Stimulated activated CD8-positive, alpha-beta memory T cell treated with anti-CD3 and anti-CD28 coated beads, Interleukin-4, amount 100 ng/mL, for 4 hours (primary cell): ENCODE measurements at places on chromosomes 3 and 15.

DNA sequence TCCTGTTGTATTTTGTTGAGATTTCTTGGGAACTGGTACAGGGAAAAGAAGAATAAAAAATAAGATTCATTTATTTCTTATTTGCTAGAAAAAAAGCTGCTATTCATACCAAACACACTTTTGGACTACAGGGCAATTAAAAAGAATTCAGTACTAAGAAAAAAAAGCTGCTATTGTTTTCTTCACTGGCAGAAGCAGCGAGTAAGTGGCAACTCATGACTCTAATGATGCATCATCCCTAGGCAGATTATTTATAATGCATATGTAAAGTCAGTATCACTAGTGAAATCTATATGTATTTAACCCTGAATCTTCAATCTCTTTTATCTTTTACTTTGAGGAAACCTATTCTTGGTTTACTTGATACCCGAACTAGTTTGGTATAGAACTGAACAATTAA is 15.2 kb downstream of the PFN2 start:
- no peak for DNase-seq

DNA sequence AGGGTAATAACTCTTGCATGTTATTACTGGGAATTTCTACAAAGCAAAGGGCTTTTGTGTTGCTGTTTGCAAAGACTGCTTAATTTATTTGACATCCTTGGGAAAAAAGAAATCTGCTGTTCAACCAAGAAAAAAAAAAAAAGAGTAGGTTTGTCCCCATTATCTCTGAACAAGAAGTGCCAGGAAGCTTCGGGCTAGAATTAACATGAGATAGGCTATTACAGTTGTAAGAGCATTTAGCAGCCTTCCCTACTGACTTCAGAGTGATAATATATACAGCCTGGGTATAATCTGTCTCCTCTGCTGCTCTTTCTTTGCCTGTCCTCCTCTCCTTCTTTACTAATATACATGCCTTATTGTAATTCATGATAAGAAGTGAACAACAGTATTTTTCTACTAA is 23.3 kb upstream of the CHMP2B start:
- no peak for DNase-seq

DNA sequence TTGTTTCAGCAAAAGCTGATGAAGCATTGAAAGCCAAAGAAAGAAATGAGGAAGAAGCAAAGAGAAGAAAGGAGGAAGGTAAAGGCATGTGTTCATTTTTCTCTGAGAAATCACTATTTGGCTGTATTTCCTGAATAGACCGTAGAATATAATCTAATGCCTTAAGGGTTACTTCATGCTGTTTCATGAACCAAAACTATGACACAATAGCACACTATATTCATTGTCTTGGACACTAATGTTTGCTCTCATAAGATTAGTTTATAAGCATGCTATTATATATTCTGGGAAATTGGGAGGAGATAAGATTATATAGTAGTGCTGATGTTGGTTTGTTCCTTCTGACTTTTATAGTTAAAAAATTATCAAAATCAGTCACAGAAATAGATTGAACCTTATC is 110.1 kb upstream of the MLF1 start:
- no peak for DNase-seq

GRCh38 chr3:28476194-28476593 is 127.6 kb upstream of the AZI2 start:
- DNase-seq: no peak

- no peak for DNase-seq
Observed at GRCh38 chr15:68967948-68968347, 37.6 kb downstream of the SPESP1 start.

- DNase-seq: no peak
Observed at GRCh38 chr3:148500881-148501280, 196.8 kb upstream of the AGTR1 start.

GRCh38 chr15:29045717-29046116 is 159.9 kb downstream of the APBA2 start:
- no peak for DNase-seq

- no peak for DNase-seq
Observed at GRCh38 chr3:195075199-195075940, 195.6 kb downstream of the XXYLT1 start.

GRCh38 chr3:95271395-95271794 is 1208.5 kb downstream of the NSUN3 start:
- no peak for DNase-seq

DNA sequence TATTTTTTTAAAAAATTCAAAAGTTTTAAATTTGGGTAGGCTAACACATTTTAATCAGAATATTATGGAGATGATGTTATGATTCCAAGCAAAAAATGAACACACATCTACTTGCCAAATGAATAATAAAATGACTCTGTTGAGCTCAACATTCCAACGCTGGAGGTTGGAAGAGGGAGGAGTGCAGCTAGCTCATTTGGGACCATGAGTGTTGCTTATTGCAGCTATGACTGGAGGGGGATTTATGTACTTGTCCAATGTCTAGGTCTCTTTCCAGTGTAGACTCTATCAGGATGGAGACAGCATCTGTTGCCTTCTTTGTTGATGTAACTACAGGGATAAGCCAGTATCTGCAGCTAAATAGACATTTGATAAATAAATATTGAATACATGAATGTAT is 310.6 kb downstream of the CACNA2D3 start:
- no peak for DNase-seq

DNA sequence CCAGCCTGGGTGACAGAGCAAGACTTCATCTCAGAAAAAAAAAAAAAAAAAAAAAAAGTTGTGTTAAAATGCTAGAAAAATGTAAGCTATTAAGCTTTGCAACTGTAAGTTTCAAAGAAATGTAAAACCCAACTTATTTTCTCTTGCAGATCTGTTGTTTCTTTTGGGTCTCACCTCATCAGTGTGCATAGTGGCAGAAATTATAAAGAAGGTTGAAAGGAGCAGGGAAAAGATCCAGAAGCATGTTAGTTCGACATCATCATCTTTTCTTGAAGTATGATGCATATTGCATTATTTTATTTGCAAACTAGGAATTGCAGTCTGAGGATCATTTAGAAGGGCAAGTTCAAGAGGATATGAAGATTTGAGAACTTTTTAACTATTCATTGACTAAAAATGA is 25.6 kb downstream of the ASTE1 start:
- no peak for DNase-seq

DNA sequence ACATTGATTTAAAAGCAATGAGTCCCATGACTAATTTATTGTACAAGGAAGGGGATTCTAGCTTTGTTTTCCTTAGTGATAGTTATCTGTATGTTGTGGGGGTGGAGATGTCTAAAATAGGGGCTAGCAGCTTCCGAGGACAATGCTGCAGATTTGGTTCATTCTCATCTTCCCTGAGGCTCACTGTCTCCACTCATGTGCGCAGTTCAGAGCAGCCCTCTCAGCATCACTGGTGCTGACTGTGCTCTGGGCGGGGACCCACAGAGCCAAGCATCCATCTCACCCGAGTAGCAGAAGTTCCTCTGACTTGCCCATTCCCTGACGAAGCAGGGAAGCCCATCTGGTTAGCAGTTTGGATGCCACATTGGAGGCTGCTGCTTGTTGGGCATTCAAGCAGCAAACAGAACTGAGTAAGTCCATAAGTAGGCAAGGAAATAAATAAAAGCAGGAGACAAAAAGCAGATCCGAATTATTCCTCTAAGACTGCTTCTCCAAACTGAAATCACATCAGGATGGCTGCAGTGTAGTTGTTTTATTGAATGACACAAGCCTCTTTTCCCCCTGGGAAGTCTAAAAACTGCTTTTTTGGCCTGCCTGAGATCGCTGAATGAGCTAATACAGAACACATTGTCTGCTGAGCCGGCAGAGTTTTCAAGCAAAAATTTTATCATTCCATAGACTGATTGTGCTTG is 27.5 kb downstream of the RARB start:
- DNase-seq: no peak
